ENCODE measurements at places on chromosomes 2 and 18.

- H3K27me3 ChIP-seq, result no peaks in the 10 kb centered on the region
- no peaks in the 10 kb centered on the region for H3K36me3 ChIP-seq
- H3K4me1 ChIP-seq, result no peaks in the 10 kb centered on the region
- no peak for DNase-seq
Observed at GRCh38 chr2:56372071-56372656, 188.4 kb downstream of the CCDC85A start.

DNA sequence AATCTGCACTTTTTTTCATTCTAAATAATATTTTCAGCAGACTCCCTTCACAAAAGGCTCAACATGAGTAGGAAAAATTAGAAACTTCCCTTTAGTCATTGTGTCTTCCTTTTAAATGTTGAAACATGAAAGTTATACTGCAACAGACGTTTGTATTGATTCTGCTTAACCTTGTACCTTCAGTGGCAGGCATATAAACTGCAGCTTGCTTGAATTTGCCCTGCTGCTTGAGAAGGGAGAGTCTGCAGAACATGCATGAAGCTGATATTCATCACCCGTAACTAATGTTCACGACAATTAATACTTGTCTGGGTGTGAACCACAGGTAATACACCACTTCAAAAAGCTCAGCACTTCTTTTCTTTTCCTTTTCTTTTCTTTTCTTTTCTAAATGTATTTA, 294.7 kb upstream of the LRP1B start:
- H3K4me1 ChIP-seq, result no peaks in the 10 kb centered on the region
- H3K27me3 ChIP-seq, result no peaks in the 10 kb centered on the region
- H3K27ac ChIP-seq, result no peak overlapping the region
- no peaks in the 10 kb centered on the region for H3K36me3 ChIP-seq
- no peak for DNase-seq
- H3K4me3 ChIP-seq, result no peak overlapping the region

GRCh38 chr2:223563462-223563861, 38.7 kb downstream of the SCG2 start:
- H3K4me1 ChIP-seq, result no peaks in the 10 kb centered on the region
- H3K4me3 ChIP-seq, result no peak overlapping the region
- no peaks in the 10 kb centered on the region for H3K36me3 ChIP-seq
- H3K27ac ChIP-seq, result no peak overlapping the region
- DNase-seq, result no peak

DNA sequence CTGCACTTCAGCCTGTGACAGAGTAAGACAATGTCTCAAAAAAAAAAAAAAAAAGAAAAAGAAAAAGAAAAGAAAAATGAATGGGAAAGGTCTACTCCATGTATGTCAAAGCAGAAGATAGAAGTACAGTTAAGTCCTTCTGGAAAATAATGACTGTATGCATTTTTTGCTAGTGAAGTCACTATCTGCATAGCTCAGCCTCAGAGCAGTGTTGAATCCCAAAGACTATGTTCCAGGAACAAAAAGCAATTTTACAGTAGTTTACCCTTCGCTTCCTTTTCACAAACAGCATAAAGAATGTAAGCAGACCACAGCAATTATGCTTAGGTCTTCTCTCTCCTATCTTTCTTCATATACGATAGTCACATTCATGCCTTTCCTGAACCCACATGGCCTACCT, 497.4 kb downstream of the CMPK2 start:
- no peaks in the 10 kb centered on the region for H3K36me3 ChIP-seq
- no peak for DNase-seq
- H3K4me1 ChIP-seq, result no peaks in the 10 kb centered on the region
- H3K4me3 ChIP-seq, result no peak overlapping the region
- no peak overlapping the region for H3K27ac ChIP-seq

DNA sequence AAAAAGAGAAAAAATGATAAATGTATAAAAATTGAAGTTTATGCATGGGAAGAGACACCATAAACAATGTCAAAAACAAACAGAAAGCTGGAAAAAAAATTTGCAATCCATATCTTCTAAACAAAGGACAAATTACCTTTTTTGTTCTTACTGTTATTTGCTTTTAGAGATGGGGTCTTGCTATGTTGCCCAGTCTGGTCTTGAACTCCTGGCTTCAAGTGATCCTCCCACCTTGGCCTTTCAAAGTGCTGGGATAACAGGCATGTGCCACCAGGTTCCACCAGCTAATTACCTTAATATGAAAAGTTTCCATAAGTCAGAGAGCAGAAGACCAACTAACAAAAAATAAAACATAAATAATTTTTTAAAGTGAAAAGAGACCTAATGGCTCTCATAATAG, 90.0 kb upstream of the SIX3 start:
- DNase-seq, result no peak
- H3K27ac ChIP-seq, result no peak overlapping the region

DNA sequence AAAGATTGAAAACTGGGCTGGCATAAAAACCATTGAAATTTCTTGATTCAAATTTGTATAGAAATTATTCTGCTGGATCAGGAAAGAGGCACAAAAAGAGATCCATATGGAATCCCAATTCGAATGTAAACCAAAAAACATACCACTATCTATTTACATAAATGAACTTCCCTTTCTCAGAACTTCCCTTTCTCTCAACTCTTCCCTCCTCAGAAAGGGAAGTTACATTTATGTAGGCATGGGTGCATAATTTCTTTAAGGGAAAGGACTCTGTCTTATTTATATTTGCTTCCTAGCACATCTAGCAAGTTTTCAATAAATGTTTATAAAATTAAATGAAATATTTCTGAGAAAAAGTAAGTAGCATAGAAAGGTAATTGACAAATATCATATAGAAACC, 398.1 kb upstream of the ATP5MC3 start:
- H3K4me1 ChIP-seq, result no peaks in the 10 kb centered on the region
- no peak overlapping the region for H3K4me3 ChIP-seq
- no peak for DNase-seq
- no peak overlapping the region for H3K27ac ChIP-seq

DNA sequence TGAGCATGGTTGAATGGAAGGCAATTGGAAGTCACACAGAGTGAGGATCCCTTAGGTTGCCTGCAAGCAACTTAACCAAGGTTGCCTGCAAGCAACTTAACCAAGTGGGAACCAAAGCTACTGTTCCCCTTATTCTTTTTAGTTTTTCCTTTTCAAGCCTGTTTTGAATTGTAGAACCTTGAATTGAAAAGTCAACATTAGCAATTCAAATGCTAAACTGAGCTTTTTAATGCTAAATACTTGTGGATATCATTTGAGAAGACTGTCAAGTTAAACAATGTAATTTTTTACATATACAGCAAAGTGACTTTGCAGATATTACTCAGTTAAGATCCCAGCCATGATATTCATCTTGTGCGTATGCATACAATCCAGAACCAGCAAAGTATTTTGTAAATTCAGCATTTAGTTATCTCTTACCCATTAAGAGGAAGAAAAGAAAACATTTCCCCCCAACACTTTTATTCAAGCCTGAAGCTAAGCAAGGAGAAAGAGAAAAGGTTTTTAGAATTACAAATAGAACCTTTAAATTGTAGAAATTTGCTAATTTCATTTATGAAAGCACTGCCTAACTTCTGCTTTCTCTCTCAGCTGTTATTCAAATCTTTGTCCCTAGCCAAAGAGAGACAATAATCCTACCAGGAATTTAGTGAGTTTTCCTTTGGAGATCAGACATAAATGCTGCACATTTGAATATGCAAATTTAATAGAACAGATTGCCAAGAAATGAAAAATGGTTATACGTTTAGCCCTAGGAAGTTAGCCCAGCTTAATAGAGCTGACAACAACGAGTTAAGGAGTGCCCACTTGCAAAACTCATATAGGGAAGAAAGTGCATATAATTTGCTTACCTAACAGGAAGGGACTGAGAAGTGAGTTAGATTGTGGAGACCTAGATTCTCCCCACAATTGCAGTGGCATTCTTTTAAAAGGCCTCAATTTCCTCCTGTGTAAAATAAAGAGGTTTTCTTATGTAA, 643.2 kb upstream of the PIK3C3 start:
- H3K4me3 ChIP-seq, result no peak overlapping the region
- H3K27ac ChIP-seq, result no peak overlapping the region

DNA sequence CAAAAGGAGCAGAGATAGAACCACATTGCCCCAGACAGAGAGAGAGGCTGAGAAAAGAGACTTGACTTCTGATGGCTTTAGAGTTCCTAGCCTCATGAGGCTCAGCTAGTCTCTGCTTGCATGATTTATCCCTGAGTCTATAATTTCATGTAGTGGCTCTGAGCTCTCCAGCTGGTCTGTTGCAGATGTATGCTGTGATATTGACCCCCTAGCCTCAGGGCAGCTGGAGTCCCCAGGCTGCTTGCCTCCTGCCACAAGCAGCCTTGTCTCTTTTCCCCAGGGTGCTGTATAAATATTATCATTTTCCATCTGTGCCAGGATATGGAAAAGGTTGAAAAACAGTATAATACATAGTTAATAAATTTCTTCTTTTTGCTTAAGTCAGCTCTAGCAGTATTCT, 467.6 kb upstream of the CWC22 start:
- H3K36me3 ChIP-seq, result no peaks in the 10 kb centered on the region
- H3K27me3 ChIP-seq, result no peaks in the 10 kb centered on the region
- H3K4me1 ChIP-seq, result no peaks in the 10 kb centered on the region
- H3K27ac ChIP-seq, result no peak overlapping the region

DNA sequence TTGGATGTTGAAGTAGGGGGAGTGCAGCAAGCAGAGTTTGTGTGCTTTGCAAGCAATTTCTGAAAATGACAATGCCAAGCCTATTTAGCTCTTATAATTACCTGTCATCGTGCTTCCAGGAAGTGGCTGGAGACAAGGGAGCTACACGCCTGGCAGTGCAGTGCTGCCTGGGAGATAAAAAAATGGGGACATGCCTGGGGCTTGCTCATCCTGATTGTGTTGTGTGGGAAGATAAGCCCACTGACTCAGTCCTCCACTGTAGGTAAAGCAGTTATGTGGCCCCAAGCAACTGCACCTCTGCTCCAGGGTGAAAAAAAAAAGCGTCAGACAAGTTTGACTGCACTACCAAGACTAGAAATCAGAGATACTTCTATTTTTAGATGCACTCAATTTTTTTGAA, 396.9 kb upstream of the NXPH2 start:
- H3K36me3 ChIP-seq, result no peaks in the 10 kb centered on the region
- no peak for DNase-seq
- H3K27me3 ChIP-seq, result no peaks in the 10 kb centered on the region
- no peak overlapping the region for H3K4me3 ChIP-seq
- no peaks in the 10 kb centered on the region for H3K4me1 ChIP-seq
- H3K27ac ChIP-seq, result no peak overlapping the region

- no peak overlapping the region for H3K4me3 ChIP-seq
- H3K27ac ChIP-seq, result no peak overlapping the region
- H3K36me3 ChIP-seq, result no peaks in the 10 kb centered on the region
- H3K27me3 ChIP-seq, result no peaks in the 10 kb centered on the region
- no peaks in the 10 kb centered on the region for H3K4me1 ChIP-seq
Observed at GRCh38 chr18:4906856-4907255, 290.2 kb downstream of the AKAIN1 start.

GRCh38 chr18:21115519-21116411, 4.2 kb upstream of the ROCK1 start:
- H3K27ac ChIP-seq, result peak overlapping the region; percentile 79
- DNase-seq, result no peak
- peaks cover 24% of the 10 kb centered on the region for H3K4me1 ChIP-seq
- no peaks in the 10 kb centered on the region for H3K27me3 ChIP-seq

DNA sequence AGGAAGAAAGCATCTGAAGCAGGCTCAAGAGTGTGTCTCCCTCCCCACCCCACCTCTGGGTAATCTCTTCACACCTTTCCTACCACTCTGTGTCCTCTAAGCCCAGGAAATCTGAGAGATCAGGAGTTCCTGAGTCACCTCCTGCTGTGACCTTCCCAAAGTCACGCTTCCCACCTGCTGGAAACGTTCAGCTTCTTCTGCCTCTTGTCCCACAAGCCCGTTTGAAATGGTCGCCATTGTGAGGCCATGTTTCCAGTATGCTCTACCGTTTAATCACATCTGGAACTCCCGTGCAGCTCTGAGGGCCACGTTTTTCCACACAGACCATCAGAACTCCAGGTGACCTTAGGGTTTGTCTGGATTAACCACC, 25.9 kb downstream of the GREB1 start:
- H3K27ac ChIP-seq, result no peak overlapping the region
- no peaks in the 10 kb centered on the region for H3K27me3 ChIP-seq
- no peaks in the 10 kb centered on the region for H3K4me1 ChIP-seq
- H3K36me3 ChIP-seq, result no peaks in the 10 kb centered on the region
- no peak overlapping the region for H3K4me3 ChIP-seq

- H3K36me3 ChIP-seq, result no peaks in the 10 kb centered on the region
- no peaks in the 10 kb centered on the region for H3K4me1 ChIP-seq
- DNase-seq, result no peak
- H3K4me3 ChIP-seq, result no peak overlapping the region
- H3K27ac ChIP-seq, result no peak overlapping the region
- H3K27me3 ChIP-seq, result no peaks in the 10 kb centered on the region
Observed at GRCh38 chr2:5592916-5593315, 99.3 kb upstream of the SOX11 start.

DNA sequence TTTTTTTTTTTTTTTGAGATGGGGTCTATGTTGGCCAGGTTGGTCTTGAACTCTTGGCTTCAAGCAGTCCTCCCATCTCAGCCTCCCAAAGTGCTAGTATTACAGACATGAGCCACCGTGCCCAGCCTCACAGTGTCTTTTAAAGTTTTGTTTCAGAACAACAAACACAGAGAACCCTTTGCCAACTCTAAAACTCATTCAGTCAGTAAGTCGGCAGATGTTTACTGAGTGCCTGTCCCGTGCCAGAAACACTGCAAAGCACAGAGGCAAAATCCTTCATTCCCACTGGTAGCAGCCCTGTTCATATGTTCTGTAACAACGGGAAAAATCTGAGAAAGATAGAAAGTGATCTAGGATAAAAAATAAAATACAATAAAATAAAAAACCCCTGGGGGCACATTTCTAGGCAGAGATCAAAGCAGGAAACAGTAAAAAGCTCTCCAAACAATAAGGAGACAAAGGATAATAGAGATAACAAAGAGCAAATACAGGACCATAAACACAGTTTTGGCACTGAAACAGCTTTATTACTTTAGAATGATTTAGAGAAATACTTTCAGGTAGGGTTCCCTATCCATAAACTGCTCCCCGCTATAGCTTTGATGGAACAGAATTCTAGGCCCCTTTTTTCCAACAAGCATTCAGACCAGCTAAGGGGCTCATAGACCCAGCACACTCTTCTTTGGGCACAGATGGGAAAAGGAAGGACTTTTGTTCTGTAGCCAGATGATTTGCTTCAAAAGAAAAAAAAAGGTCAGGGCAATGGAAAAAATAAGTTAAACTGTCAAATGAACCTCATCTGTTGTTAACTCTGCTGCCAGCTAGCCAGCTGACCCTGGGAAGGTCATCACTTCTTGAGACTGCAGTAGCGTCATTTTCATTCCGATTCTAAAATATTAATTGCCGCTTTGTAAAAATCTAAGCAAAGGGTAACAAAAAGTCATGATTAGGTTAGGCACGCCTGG, 212.3 kb downstream of the CDH20 start:
- no peak for DNase-seq
- no peak overlapping the region for H3K27ac ChIP-seq
- no peaks in the 10 kb centered on the region for H3K27me3 ChIP-seq
- H3K36me3 ChIP-seq, result no peaks in the 10 kb centered on the region
- no peaks in the 10 kb centered on the region for H3K4me1 ChIP-seq

- no peaks in the 10 kb centered on the region for H3K4me1 ChIP-seq
- H3K36me3 ChIP-seq, result no peaks in the 10 kb centered on the region
- no peaks in the 10 kb centered on the region for H3K27me3 ChIP-seq
- H3K4me3 ChIP-seq, result no peak overlapping the region
Observed at GRCh38 chr2:45745231-45745630, 93.8 kb downstream of the PRKCE start.
